Right lobe of liver (tissue), 6 donors: ENCODE measurements at places on chromosomes 5 and 9. TPM values are rescaled to one million over a fixed set of nuclear protein-coding genes. Genes with fewer than 3 reads are reported as not detected.
A peak's percentile ranks its signal among the peaks of the same experiment; 100 is the strongest.

- H3K4me1 ChIP-seq: no peaks in the 10 kb centered on the region
- H3K27me3 ChIP-seq: no peaks in the 10 kb centered on the region
- DNase-seq: no peak
- H3K27ac ChIP-seq: no peak overlapping the region
- H3K4me3 ChIP-seq: no peak overlapping the region
- no peaks in the 10 kb centered on the region for H3K36me3 ChIP-seq
Measured at GRCh38 chr5:127758766-127759283, 55.6 kb downstream of the CCDC192 start.

DNA sequence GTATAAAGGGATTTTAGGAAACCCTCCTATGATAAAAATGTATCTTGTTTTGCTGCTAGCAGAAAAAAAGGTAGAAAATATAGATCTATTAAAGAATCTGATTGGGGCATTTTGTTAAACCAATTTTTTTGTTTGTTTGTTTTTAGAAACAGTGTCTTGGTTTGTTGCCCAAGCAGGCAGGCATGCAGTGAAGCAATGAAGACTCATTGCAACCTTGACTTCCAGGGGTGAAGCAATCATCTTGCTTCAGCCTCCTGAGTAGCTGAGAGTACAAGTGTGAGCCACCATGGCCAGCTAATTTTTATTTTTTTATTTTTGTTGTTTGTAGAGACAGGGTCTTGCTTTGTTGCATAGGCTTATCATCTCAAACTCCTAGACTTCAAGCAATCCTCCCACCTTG lies 755.8 kb upstream of the EDIL3 start:
- no peak for DNase-seq
- H3K27me3 ChIP-seq: no peaks in the 10 kb centered on the region

DNA sequence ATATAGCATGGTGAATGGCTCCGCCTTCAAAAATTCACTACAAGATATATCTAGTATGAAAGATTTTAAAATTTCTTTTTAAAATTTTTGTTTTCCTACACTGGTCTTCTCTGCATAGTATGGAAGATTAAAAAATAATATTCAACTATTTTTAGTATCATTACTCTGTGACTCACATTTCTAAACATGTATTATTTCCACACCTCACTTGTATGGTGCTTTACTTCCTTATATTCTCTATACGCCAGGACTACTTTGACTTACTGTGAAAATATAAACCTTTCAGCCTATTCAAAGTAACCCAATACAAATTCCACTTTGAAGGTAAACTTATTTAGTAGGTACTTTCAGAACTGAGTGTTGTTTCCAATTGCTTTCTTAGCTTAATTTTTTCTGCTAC lies 26.8 kb upstream of the TXNDC8 start:
- no peak for DNase-seq
- no peak overlapping the region for H3K4me3 ChIP-seq
- no peak overlapping the region for H3K27ac ChIP-seq
- H3K36me3 ChIP-seq: no peaks in the 10 kb centered on the region

DNA sequence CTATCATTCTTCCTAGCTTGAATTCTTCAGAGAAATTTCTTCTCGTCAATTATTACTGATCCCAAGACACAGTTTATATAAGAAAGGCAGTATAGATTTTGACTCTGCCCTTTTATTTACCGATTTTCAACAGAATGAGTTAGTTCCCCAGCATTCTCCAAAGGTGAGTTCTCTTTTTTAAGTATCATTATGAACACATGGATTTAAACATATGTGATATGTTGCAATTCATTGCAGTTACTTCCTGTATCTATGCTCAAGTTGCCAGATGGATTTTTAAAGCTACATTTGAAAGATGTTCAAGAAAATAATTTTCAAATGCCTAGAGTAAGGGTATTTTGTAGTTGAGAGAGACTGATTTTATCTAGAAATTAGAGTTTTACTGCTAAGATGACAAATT lies 8.4 kb downstream of the WDR41 start:
- no peak overlapping the region for H3K4me3 ChIP-seq
- no peak overlapping the region for H3K27ac ChIP-seq
- no peaks in the 10 kb centered on the region for H3K36me3 ChIP-seq
- no peaks in the 10 kb centered on the region for H3K4me1 ChIP-seq
- no peaks in the 10 kb centered on the region for H3K27me3 ChIP-seq
- DNase-seq: no peak

GRCh38 chr9:133635533-133636531 lies at the start of gene DBH:
DBH (plus strand) TSS chr9:133636363; CDS start chr9:133636372, 9 bp downstream.
- no peaks in the 10 kb centered on the region for H3K4me1 ChIP-seq
- H3K4me3 ChIP-seq: peak within 1 kb of the TSS; percentile 4
- H3K27ac ChIP-seq: no peak within 1 kb of the TSS

Gene SELENOP
- total RNA-seq: 2,351 TPM
